ENCODE measurements at places on chromosomes 4 and X.

DNA sequence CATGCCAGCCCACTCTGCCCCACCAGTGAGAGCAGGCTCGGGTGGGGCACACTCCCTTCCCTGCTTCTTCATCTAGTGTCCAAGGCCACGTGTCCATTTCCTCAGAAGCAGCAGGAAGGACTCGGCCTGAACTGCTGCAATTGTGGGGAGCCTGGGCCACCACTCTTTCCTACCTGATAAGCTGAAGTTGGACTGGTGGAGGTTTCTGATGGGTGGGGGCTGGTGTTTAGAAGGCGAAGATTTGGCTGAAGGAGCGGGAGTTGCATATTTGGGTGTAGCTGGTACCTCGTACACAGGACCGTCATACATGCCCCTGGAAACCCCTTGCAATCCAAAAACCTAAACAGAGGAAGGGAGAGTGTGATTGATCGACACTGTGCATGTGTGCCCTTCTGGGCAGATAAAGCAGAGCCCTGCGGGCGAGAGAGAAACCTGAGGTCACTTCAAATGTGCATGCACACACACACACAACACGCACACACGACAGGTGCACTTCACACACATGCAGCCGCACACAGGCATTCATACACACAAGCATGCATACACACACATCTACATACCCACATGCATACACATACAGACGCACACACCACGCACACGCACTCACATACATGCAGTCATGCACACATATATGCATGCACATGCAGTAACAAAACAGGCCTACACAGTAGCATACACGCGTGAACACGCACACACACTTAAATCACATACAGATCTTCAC lies 67.4 kb downstream of the CRMP1 start:
- DNase-seq: no peak

DNA sequence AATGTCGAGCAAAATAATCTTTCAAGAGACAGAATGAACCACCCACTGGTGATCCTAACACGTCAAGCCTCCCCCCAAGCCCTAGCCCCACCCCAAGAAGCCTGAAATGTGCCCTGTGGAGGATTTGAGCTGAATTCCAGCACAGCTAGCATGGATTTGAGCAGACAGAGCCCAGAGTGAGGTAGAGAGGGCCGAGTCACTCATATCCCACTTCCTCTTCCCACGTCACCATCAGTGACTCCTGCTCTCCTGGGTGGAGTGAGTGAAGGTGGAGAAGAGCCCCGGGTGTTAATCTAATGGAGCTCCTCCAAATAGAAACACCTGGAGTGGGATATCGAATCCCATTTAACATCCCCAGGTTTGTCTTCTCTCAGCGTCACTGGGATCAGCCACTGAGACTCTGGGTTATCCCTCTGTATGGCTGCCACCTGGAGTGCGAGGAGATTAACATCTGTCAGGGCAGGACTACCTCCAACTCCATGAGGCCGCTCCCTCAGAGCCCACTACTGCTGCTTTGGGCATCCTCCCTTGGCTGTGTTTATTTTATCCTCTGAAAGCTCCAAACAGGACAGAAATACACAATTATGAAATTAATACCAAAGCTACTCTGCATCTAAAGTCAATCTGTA lies 136.6 kb downstream of the NWD2 start:
- no peak for DNase-seq

DNA sequence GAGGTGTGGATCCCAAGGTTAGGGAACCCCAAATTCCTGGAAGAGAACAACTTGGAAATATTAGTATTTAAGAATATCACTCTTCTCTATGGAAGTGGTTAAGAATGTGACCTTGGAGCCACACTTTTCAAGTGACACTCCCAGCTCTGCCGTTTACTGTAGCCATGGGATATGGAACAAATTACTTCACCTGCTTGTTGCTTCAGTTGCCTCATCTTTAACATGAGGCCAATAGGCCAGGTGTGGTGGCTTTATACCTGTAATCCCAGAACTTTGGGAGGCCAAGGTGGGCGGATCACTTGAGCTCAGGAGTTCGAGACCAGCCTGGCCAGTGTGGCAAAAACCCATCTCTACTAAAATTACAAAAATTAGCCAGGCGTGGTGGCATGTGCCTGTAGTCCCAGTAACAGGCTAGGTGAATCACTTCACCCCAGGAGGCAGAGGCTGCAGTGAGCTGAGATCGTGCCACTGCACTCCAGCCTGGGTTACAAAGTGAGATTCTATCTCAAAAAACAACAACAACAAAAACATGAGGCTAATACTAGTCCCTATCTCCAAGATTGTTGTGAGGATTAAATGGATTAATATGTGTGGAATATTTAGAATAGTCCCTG lies 13.0 kb downstream of the IL13RA1 start:
- no peak for DNase-seq

DNA sequence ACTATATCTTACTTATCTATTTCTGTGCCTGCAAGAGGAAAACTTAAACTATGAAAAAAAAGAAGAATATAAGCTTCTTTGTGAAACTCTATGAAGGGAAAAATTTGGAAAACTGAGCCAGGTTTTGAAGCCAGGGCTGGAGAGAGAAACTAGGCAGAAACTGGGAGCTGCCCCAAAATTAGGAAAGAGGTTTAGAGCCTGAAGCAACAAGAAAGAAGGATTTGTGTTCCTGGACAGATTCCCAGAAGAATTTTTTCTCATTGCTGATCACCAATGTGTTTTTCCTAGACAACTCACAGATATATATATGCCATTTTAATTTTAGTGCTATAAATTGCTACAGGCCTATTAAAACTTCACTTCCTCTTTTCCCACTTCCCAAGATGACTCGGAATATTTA lies 245.0 kb upstream of the GEMIN8 start:
- no peak for DNase-seq

DNA sequence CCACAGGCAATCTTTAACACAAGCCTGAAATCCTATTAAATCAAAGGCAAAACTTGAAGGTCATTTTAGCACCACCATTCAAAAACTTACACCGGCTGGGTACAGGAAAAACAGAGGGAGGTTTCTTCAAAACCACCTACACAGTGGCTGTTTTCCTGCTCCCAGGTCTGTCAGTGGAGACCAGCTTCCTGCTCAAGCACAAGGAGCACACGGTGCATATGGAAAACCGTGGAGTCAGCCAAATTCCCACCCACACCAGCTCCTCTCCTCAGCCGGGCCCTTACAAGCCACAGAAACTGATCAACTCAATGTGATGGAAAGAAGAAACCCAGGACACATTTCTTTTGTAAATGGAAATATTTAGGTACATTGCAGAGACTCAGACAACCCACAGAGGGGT lies 14.3 kb upstream of the FAM241A start:
- DNase-seq: no peak

- no peak for DNase-seq
Measured at GRCh38 chrX:2401590-2402360, 99.0 kb downstream of the DHRSX start.

DNA sequence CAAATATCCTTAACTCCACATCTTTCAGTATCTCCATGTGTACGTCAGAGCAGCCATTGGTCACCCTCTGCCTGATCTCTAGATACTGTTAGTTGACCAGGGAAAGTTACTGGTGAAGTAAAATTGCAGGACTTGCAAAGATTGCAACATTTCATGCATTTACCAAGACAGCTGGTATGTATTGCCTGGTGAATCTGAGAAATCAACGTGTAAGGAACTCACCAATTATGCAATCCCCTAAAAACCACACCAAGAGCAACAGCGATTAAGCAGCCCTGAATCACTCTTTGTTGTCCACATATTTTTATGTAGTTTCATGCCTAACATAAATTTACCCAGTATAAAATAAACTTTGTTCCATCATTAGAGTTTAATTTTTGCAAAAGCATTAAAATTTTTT lies 271.2 kb downstream of the NLGN4X start:
- DNase-seq: no peak

DNA sequence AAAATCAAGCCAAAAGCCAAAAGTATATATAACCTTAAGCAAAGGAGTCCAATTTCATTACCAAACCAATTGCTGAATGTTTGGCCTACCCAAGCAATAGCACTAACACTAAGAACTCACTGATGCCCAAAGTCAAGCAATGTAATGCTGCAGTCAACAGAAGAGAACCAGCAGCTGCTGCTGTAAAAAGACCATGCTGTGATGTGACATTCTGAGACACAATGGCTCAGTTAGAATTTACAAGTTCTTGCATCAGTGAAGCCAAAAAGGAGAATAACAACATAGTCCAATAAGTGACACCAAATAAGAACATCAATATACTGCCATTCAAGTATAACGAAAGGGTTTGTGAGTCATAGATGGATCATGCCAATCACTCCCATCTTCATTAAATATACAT lies 514.0 kb upstream of the DIAPH2 start:
- no peak for DNase-seq

DNA sequence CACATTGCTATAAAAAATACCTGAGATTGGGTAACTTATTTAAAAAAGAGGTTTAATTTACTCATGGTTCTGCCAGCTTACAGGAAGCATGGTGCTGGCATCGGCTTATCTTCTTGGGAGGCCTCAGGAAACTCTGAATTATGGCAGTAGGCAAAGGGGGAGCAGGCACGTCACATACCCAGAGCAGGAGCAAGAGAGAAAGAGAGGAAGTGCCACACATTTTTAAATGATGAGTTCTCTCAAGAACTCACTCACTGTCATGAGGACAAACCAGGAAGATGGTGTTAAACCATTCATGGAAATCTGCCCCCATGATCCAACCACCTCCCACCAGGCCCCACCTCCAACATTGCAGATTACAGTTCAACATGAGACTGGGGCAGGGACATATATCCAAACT lies 10.0 kb upstream of the AFF1 start:
- no peak for DNase-seq

GRCh38 chr4:26051240-26051639 lies 137.2 kb downstream of the SMIM20 start:
- DNase-seq: no peak

GRCh38 chr4:71558248-71558647 lies 219.4 kb downstream of the SLC4A4 start:
- DNase-seq: no peak

DNA sequence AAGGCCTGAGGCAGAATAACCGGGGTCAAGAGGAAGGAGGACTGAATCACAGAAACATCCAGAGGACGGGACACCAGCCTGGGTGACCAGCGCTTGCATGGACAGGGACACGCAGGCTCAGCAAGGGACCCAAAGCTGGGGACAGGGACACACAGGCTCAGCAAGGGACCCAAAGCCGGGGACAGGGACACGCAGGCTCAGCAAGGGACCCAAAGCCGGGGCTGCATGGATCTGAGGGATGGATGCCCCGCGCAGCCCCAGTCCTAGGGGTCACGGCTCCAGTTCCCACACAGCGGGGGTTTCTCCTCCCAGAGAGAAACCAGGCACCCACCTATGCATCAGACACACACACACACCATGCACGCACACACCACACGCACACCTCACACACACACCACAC lies 32.5 kb downstream of the FAM53A start:
- no peak for DNase-seq

GRCh38 chr4:38664706-38665401 lies 855 bp downstream of the KLF3 start:
- DNase-seq: no peak

- no peak for DNase-seq
Measured at GRCh38 chrX:134776850-134777370, 118.6 kb upstream of the PLAC1 start.

DNA sequence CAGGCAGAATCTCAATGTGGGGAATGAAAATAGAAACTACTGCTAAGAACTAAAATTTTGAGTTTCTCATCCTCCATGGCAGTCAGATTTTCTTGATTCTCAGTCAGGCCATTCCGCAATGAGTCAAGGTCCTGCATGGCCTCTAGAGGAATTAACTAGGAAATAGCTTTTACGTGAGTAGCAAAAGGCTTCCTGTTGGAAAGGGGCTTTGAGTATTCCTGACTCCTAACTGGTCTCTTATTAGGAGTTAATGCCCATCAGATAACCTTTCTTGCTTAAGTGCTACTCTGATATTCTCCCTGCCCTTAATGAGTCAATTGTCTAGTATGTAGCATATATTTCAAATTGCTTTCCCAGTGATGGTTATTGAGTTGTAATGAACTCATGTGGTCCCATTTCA lies 65.7 kb upstream of the ARHGAP24 start:
- DNase-seq: no peak

- no peak for DNase-seq
Measured at GRCh38 chrX:135740681-135741149, 27.3 kb downstream of the CT45A1 start.

- DNase-seq: no peak
Measured at GRCh38 chr4:152041295-152041694, 280.5 kb upstream of the GATB start.

DNA sequence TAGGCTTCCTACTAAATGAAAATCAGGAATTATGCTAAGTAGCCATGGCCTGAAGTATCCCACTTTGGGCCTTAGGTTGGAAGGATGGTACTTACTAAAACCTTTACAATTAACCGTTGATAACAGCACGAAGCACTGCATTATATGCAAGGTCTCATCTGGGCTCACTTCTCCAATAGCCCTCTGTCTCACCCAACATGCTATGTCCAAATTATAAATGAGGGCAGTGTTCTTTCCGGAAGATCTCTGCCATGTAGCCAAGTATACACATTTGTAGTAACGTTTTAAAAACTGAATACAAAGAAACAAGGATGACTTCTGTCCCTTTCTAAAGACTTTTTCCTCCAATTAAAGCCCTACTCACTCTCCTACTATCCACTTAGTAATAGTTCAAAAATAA lies 51.6 kb downstream of the SCFD2 start:
- no peak for DNase-seq

- DNase-seq: no peak
Measured at GRCh38 chr4:124640022-124640730, 72.4 kb downstream of the ANKRD50 start.

GRCh38 chr4:6926681-6927478 lies 17.3 kb downstream of the TBC1D14 start:
- peak; percentile 41 for DNase-seq

DNA sequence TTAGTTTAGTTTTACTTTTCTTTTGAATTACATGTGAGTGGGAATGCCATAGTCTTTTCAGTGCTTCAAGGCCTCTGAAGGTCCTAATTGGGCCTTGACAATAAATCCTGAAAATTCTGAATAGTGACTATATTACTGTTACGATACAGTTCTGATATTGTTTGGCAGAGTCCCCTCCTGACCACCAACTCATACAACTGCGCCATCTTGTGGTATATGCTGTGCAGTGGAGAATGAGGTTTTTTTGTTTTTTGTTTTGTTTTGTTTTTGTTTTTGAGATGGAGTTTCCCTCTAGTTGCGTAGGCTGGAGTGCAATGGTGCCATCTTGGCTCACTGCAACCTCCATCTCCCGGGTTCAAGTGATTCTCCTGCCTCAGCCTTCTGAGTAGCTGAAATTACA lies 56.6 kb upstream of the CHRDL1 start:
- no peak for DNase-seq

- no peak for DNase-seq
Measured at GRCh38 chrX:121782976-121783375, 735.6 kb downstream of the GLUD2 start.

DNA sequence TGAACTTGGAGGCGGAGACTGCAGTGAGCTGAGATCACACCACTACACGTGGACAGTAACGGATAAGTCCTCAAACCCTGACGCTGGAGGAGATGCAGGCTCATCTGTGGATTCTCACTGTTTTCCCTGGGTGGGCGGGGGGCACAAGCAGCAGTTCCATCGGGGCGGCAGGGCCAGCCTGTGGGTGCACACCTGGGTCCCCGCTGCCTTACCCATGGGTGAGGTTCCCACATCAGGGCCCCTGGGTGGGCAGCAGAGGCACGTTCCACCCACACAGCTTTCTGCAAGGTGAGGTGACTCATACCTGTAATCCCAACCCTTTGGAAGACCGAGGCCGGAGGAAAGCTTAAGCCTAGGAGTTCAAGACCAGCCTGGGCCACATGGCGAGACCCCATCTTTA lies 56.6 kb upstream of the MXD4 start:
- DNase-seq: no peak

GRCh38 chrX:139026811-139027210 lies 315.3 kb upstream of the FGF13 start:
- no peak for DNase-seq
